ENCODE measurements at places on chromosomes 12 and 14.

GRCh38 chr14:98819132-98819866, 452.7 kb downstream of the BCL11B start:
- no peak for DNase-seq

- DNase-seq, result no peak
Observed at GRCh38 chr14:95072310-95072905, 84.9 kb downstream of the DICER1 start.

DNA sequence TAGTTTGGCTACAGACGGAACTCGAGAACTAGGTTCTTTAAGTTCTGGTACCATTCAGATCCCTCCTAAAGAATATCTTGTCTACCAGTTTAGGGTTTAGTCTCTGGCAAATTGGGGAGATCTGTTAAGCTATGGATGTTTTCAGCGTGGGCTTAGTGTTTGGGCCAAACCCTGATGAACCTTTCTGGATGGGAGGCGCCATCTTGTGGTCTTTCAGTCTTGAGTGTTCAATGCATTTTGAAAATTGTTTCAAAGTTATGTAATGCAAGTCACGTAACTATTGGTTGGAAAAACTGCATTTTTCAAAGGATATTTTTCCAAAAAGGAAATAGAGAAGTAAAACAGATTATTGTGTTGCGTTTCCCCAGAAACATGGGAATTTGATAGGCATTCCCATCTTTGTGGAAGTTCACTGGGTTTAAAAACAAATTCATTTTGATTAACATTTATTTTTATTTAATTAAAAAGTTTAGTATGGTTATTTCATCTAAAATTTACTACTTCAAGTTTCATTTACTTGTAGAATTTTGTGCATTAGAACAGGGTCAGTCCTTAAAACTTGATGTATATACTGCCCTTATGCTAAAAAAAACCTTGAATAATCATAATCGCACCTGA, 169.0 kb downstream of the PRIMA1 start:
- peak; percentile 5 for DNase-seq

- no peak for DNase-seq
Observed at GRCh38 chr12:117643971-117644370, 282.5 kb upstream of the NOS1 start.

DNA sequence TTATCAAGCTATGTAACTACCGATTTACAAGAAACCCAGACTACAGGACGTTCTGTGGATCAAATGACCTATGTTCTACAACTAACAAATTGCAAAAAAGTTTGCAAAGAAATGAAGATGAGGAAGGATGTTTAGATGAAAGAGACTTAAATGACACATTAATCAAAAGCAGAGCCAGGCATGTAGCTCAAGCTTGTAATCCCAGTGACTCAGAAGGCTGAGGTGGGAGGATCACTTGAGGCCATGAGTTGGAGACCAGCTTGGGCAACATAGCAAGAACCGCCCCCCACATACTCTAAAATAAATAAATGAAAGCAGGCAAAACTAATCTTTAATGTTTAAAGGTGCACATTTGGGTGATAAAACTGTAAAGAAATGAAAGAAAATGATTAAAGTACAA, 331.9 kb downstream of the BTG1 start:
- no peak for DNase-seq

DNA sequence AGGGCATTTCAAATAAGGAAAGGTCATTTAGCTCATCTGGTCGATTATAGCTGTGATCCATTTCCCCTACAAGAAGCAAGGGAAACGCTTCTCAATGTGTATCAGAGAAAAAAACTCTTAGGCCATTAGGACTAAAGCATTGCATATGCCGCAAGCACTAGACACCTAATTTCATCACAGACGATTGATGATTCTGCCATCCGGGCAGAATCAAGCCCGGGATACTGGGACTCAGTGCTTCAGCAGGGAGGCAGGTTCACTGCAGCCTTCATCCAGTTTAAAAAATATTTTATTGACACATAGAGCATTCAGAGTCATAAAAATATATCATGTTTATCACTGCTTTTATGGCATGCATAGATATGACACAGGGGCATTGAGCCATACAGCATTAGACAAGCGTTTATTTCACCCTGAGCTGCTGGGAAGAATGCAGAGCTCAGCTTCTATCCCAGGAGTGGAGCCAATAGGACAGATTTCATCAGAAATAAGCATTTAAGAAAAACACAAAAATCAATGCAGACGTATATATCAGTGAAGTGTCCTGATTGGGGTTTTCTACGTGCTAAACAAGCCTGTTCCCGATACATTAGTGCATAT, 806.9 kb downstream of the GALC start:
- DNase-seq, result no peak

DNA sequence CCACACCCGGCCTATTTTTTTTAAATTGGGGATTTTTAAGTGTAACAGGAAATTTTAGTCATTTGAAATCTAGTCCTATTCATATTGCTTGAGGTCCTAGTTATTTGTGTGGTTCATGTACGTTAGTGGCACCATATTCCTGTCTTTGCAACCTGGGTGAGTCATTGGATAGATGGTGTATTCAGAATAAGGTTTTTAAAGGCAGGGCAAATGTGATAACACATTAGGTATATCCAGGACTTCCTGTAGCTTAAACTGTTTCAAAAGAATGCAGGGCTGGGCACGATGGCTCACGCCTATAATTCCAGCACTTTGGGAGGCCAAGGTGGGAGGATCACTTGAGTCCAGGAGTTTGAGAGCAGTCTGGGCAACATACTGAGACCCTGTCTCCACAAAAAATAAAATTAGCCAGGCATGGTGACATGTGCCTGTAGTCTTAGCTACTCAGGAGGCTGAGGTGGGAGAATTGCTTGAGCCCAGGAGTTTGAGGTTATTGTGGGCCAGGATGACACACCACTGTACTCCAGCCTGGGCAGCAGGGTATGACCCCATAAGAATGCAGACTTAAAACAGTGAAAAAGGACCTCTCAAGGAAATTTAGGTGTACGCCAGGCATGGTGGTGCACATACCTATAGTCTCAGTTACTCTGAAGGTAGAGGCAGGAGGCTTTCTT, 8.1 kb downstream of the ATP6V0A2 start:
- DNase-seq, result no peak
